Activated CD4-positive, alpha-beta T cell treated with anti-CD3 and anti-CD28 coated beads, Interleukin-2, amount 50 U/mL, for 48 hours (primary cell): ENCODE measurements at places on chromosomes 16 and 17.

DNA sequence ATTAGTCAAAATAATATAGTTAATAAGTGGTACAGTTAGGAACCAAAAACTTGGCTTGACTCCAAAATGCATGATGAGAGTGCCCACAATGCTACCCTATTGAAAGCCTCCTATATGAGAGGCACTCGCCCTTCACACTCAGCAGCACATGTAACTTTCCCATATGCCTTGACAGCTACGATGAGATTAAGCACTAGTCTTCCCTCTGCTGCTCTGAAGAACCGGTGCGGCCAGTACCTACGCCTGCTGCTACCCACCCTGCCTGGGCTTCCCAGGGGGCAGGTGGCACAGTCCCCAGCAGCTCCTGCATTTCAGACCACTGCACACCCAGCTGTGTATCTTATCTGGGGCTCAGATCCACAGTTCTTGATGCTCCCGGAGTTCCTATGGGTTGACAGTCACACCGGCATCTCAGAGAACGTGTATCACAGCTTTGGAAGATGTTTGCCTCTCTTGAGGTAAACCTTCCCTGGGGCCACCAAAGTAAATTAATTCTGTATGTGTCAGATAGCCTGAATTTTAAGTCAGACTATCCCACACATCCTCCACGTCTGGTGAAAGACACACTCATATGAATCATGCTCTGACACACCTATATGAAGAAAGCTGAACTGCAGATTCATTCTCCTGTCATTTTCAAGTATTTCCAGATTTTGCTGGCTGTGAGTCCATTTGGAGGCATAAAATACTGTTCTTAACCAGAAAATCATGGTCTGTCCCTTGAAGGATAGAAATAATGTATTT, 77.8 kb downstream of the MYH10 start:
- no peak for DNase-seq

DNA sequence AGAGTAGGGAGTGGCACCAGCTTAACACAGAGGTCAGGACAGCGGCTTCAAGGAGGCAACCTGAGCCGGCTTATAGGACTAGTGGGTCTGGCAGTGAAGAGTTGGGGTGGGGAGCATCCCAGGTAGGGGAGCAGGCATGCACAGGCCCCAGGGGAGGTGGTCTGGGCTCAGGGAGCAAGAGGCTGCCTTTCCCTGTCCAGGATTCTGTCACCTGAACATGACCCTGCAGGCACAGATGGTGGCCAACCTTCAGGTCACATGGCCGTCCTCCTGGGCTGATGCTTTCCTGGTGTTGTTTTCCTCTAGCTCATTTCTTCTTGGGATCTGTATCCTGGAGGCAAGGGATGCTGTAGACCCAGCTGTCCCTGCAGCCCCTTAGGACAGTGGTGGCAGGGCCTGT, 3.5 kb upstream of the MYO15A start:
- no peak for DNase-seq

- no peak for DNase-seq
These were observed 37.1 kb downstream of the TMEM11 start for GRCh38 chr17:21176773-21177395.

DNA sequence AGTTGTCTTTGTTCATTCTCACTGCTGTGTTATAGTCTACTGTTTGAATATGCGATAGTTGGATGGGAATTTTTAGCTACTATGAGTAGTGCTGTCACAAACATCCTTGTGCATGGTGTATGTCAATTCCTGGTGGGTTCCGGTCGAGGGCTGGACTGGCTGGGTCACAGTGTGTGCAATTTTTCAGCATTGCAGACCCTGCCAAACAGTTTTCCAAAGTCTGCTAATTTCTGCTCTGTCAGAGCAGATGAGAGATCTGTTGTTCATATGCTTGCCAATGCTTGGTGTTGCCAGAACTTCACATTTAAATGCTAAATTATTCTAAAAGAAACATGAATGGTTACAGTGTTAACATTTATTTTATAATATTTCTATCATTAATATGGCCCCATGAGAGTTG, 3.6 kb upstream of the C16orf96 start:
- DNase-seq: no peak

DNA sequence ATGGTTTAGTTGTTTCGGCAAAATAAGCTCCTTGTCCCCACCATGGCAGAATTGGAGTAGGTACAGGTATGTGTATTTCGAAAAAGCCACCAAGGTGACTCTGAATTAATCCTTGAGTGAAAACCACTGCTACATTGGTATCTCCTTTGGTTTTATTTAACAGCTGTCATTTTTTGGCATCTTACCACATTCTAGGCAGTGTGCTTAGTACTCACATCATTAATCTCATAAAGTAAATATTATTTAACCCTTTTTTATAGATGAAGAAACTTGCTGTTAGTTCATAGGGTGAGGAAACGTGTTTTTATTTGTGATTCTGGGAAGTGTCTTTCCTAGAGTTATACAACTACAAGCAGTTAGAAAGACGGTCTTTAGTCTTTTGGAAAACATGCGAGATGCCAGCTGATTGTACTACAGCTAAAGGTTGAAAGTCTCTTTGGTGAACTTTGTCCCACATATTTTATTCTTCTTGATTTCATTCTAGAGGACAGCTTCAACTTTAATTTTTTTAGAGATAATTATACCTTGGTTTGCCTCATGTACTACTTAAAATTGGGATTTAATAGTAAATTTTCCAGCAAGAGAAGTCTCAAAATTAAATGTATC, 6.5 kb downstream of the ATAD5 start:
- no peak for DNase-seq

- no peak for DNase-seq
These were observed 30.6 kb upstream of the MAP3K14 start for GRCh38 chr17:45347444-45347843.

DNA sequence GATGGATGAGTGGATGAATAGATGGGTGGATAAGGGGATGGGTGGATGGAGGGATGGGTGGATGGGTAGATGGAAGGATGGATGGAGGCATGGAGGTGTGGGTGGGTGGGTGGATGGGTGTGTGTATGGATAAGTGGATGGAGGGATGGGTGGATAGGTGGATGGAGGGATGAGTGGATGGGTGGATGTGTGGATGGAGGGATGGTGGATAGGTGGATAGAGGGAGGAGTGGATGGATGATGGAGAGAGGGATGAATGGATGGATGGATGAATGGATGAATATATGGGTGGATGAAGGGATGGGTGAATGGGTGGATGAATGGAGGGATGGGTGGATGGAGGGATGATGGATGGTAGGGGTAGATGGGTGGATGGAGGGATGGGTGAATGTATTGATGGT, 27.5 kb upstream of the NPTX1 start:
- no peak for DNase-seq

- DNase-seq: peak; percentile 84
These were observed 54.5 kb downstream of the NDE1 start for GRCh38 chr16:15704545-15704987.
